ENCODE measurements at places on chromosomes 1 and 21. TPM values are rescaled to one million over a fixed set of nuclear protein-coding genes. Genes with fewer than 3 reads are reported as not detected.

- DNase-seq = peak; percentile 88
Measured at GRCh38 chr21:25881524-25882376, 147.0 kb downstream of the GABPA start.

DNA sequence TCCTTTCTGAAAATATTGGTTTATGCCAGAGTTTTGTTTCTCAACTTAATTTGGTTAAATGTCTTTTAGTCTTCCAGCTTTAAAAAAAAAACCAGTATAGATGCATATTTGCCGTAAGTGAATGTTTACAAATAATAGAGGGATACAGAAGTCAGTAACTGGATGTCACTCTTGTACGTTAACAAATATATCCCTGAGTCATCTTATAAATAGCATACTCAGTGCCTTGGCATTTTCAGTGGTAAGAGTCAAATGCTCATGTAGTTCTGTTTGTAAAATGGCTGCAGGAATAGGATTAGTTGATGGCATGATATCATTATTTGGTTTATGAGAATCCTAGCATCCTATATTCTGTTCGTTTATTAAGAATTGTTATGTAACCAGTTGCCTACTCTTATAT lies 55.4 kb downstream of the SPEN start:
- no peak for DNase-seq

GRCh38 chr1:22118291-22118992 lies 24.5 kb downstream of the WNT4 start:
- DNase-seq = no peak

GRCh38 chr1:200625381-200625824 lies 4.9 kb upstream of the KIF14 start:
- no peak for DNase-seq

- no peak for DNase-seq
Measured at GRCh38 chr1:30842697-30843354, 65.7 kb downstream of the SDC3 start.

- DNase-seq = peak; percentile 97
Measured at GRCh38 chr1:204461331-204462228, 33.0 kb downstream of the PIK3C2B start.

GRCh38 chr1:209720826-209721225 lies 16.2 kb downstream of the HSD11B1 start:
- no peak for DNase-seq

CLDN17 gene
- total RNA-seq = not detected

DNA sequence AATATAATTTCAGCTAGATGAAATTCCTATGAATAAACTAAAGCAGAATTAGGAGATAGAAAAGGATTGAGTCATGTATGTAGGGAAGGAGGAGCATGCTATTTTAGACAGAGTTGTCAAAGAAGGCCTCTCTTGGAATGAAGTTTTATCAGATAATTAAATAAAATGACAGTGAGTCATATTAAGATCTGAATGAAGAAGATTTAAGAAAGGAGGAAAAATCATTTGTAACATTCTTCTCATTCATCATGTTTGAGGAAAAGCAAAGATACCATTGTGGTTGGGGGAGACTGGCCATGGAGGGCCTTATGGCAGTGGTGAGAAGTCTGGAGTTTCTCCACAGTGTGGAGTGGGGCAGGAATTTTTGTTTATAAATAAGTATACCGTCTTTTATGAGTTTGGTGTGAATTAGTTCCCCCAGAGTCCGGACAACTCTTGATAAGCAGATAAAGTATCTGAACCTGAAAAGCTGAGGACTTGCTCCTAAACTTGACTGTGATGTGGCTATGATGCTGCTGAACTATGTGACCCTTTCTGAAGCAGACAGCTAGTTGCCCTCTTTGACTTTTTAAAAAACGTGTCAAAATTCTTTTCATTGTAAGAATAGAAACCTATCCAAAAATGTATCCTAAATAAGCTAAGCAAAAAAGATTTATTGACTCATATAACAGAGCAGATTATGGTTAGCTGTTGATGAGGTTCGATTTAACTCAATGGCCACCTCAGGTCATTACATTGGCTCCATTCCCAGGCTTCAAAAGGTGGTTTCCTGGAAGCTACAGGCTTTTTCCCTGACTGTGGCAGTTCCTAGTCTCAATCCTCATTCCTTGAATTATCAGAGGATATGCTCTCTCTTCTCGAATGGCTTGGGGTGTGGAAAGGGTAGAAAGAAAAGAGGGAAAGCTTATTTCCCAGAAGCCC lies 90.8 kb downstream of the LHX9 start:
- DNase-seq = no peak

DNAJC6 gene
- total RNA-seq = 11.9 TPM

DNA sequence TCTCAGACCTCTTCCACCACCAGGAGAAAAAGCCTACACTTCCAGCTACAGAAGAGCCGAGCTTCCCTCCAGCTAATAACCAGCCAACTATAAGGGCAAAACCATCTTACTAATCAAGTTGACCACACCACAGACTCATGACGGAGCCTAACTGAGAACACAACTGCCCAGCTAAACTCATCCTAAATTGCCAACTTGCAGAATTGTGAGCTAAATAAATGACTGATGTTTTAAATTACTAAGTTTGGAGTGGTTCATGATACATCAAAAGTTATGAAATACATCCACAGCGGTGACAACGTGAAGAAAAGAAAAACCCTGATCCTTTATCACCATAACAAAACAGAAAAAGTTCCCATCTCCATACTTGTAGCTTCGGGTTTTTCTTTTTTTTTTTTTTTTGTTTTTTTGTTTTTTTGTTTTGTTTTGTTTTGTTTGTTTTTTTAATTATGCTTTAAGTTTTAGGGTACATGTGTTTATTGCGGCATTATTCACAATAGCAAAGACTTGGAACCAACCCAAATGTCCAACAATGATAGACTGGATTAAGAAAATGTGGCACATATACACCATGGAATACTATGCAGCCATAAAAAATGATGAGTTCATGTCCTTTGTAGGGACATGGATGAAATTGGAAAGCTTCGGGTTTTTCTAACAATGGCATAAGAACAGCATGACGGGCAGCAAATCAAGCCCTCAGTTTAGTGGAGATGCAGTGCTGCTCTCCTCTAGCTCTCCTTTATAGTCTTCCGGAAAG lies 122.6 kb downstream of the PIGK start:
- no peak for DNase-seq

- no peak for DNase-seq
Measured at GRCh38 chr1:171501305-171502024, 16.1 kb downstream of the PRRC2C start.

DNA sequence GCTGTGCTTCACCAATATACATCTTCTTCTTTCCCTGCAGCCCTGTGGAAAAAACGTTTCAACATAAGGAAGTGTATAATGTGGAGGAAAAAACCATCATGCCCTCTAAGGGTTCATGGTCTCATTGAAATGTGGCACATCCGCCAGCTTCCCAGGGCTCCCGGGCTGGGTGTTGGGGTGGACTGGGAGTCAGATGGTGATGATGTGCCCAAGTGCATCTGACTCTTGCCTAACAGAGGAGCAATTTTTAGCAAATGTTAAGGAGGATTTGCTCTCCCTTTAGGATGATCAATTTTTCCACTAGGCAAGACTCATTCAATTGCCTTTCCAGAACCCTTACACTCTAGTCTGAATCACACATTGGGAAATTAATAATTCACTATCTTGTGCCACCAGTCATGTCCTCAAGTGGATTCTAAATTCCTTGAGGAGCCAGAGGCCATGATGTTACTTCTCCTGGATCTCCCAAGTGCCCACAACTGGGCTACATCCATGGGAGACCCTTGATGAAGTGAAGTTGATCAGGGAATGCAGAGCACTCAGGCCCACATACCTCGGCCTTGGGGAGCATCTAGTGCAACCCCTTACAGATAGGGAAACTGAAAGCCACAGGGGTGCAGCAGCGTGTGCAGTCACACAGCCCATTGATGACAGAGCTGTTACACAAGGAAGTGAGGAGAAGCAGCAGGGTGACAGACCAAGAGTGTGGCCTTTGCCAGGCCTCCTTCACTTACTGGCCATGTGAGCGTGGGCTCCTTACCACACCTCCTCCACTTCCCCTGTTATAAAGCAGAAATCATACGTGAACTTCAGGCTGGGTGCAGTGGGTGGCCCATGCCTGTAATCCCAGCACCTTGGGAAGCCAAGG lies 100.0 kb upstream of the SLC44A3 start:
- DNase-seq = no peak

- no peak for DNase-seq
Measured at GRCh38 chr1:78834201-78834741, 172.3 kb downstream of the ADGRL4 start.

OR14C36 gene
- not detected for total RNA-seq

- no peak for DNase-seq
Measured at GRCh38 chr1:61121631-61122030, 39.3 kb downstream of the NFIA start.

- no peak for DNase-seq
Measured at GRCh38 chr1:97812076-97812475, 108.8 kb downstream of the DPYD start.

CLCA4 gene
- not detected for total RNA-seq

ACTN2 gene
- total RNA-seq = 0.09 TPM

- DNase-seq = no peak
Measured at GRCh38 chr1:6410248-6410893, 9.3 kb downstream of the HES2 start.

MYBPH gene
- total RNA-seq = not detected

DNA sequence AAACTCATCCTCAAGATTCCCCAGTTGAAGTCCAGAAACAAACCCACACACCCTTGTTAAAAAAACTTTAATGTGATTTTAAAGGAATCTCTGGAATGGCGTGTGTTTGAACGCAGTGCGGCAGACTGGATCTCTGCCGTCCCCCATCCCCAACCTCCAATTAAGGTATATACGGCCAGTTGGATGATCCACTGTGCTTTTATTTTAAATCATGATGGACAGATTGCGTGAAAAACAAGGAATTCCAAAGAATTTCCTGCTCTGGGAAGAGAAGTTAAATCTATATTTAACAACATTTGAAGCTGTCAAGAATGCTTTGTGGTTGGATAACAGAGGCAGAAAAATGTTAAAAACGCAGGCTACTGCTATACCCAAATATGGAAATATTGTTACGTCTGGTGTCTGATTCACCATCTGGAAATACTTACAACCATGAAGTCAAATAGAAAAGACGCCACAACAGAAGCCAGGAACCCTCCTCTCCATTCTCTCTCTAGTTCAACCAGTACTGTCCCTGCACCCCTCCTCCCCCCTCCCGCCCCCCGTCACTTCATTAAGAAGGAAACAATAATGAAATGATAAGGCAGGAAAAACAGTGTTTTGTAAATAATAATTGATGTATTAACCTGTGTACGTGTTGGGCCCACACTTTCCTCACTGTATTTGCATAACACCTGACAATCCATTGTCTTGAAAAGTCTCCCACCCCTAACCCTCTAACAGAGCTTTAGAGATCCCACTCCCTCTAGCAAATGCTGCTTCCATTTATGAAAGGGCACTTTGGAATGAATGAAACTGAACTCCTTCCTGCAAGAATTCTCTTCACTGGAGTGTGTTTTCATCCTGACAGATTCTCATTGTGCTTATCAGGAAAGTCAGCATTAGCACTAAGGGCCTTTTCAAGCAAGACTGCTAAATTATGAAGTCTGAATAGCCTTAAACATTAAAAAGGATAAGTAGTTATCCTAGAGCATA lies 2.0 kb upstream of the CCN1 start:
- DNase-seq = peak; percentile 94

OR2L3 gene
- not detected for total RNA-seq

DNA sequence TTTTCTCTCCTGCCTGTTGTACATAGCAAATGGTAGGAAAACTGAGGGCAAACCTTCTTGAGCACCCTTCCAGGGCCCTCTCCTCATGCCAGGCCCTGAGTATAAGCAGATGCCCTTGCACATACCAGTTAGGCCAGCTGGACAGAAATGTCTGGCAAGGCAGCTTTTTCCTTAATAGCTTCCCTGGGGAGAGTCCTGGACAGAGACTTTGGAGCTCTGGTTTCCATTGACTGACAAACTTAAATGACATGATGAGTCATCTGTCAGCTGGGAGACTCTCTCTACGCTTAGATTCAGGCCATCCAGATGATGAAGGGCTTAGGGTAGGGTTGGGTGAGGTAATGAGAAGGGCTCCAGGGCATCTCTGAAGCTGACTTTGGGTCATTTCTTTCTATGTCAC lies 317.5 kb downstream of the ASTN1 start:
- no peak for DNase-seq

- DNase-seq = no peak
Measured at GRCh38 chr1:10508511-10508951, 33.8 kb downstream of the PEX14 start.

MX2 gene
- total RNA-seq = 0.19 TPM

- no peak for DNase-seq
Measured at GRCh38 chr1:39485046-39485803, 6.2 kb upstream of the BMP8A start.

- DNase-seq = no peak
Measured at GRCh38 chr1:46077644-46078043, 54.8 kb downstream of the PIK3R3 start.

- no peak for DNase-seq
Measured at GRCh38 chr1:63051886-63052285, 268.0 kb downstream of the ATG4C start.

CRNN gene
- not detected for total RNA-seq

DNA sequence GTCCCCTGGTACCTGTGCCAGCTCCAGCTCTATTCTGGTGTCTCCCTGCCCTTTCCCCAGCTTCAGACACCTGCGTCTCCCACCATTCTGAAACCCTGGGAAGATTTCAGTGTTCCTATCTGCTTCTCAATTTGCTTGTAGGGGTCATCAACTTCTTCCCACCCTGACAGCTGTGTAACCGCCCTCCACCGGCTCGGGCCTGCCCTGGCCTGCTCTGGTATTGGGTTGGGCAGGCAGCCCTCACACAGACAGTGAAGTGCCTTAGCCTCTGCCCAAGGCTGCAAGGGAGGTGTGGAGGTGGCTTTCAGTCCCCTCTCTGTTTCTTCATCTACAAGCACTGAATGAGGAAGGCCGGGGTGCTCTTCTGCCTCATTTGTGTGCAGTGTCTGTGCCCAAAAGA lies 97.2 kb downstream of the LAMC2 start:
- no peak for DNase-seq

GRCh38 chr1:216688127-216688657 lies 35.0 kb downstream of the ESRRG start:
- DNase-seq = no peak

DNA sequence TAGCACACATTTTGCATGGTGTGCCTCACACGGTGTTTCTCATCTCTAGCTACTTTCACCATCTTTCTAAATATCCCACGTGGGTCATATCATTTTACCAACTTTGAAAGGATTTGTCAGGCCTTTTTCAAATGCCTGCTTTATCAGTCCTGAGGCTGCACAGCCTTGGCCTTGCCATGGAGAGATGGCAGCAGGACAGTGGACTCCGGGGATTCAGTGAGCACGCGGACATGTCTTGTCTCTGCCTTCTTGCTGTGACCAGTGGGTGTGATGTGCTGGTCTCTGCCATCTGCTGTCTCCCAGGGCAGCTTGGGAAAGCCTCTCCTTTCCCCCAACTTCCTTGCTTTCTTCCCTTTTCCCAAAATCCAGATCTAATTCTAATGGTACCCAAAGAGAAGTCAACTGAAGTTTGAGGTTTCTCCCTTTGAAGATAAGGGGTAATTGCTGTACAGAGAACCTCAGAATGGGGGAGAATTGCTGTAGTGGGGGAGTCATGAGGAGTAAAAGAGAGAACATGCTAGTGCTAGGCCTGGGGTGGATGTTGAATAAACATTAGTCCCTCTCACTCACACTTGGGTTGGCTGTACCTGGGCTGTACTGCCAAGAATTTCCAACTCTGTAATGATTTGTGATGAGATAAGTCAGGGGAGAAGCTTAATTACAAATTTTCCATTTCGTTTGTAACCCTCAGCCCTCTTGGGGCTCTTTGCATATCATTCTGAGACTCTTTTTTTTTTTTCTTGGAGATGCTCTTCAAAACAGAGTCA lies 99.5 kb downstream of the GALNT2 start:
- DNase-seq = no peak

GRCh38 chr1:52007215-52008002 lies 16.9 kb upstream of the RAB3B start:
- DNase-seq = no peak

All from dermis blood vessel endothelial cell (primary cell).